Neural progenitor cell (in vitro differentiated cells): ENCODE measurements at places on chromosomes 6 and 20. TPM values are rescaled to one million over a fixed set of nuclear protein-coding genes. Genes with fewer than 3 reads are reported as not detected.

CPXM1 gene
- total RNA-seq: 76.3 and 169 TPM in 2 replicates

IL17A gene
- total RNA-seq: not detected in 2 replicates

C6orf58 gene
- not detected in 2 replicates for total RNA-seq

SYCP2 gene
- total RNA-seq: 0.06 and 0.88 TPM in 2 replicates

DNA sequence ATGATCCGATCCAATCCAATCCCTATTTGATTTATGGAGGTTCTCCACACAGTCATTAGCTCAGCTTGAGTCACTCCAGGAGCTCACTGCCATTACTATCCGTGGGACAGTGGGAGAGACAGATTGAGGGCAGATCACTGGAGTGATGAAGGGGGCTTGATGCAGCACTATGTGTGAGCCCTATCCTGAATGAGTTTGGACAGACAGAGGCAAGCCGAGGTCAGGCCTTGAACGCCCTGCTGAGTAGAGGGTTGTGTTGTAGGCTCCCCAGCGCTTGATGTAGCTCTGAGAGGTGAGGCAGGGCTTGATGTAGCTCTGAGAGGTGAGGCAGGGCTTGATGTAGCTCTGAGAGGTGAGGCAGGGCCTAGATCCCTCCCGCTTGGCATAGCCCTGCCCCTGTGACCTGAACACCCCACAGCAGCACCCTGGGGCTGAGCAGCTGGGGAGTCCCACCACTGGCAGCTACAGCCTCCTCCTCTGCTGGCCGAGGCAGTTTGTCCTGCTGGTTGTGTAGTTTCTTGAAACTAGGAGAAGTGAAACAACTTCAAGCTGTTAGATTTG lies 58.7 kb downstream of the ZFAND3 start:
- H3K27me3 ChIP-seq: no peaks in the 10 kb centered on the region
- DNase-seq: no peak
- no peak overlapping the region for H3K4me3 ChIP-seq
- H3K27ac ChIP-seq: no peak overlapping the region

- no peak overlapping the region for H3K4me3 ChIP-seq
- H3K27me3 ChIP-seq: no peaks in the 10 kb centered on the region
- no peaks in the 10 kb centered on the region for H3K36me3 ChIP-seq
- H3K4me1 ChIP-seq: no peaks in the 10 kb centered on the region
These were observed 12.8 kb upstream of the MANBAL start for GRCh38 chr20:37276494-37277252.

DNA sequence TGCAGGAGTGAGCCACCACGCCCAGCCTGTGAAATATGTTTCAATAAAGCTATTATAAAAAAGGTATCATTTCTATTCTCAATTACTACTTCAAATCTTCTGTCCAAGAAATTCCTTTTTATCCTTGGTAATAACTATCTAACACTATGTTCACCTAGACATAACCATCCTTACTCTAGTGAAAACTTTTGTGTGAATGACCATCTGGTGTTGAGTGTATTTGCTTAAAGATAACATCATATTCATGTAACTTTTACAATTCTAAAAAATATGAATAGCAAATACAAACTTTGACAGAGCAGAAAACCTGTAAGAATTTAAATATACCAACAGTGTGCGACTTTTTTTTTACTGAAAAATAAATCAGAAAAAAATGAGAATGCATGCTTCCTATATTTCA lies 96.9 kb downstream of the MAP3K5 start:
- no peak for DNase-seq
- H3K4me3 ChIP-seq: no peak overlapping the region
- H3K4me1 ChIP-seq: no peaks in the 10 kb centered on the region
- H3K36me3 ChIP-seq: no peaks in the 10 kb centered on the region

GRCh38 chr6:40194447-40195170 lies 260.3 kb upstream of the MOCS1 start:
- H3K4me3 ChIP-seq: no peak overlapping the region
- H3K27ac ChIP-seq: no peak overlapping the region
- H3K36me3 ChIP-seq: no peaks in the 10 kb centered on the region
- H3K27me3 ChIP-seq: no peaks in the 10 kb centered on the region
- H3K4me1 ChIP-seq: peaks cover 17% of the 10 kb centered on the region
- DNase-seq: no peak

- H3K27me3 ChIP-seq: peaks cover 7% of the 10 kb centered on the region
- no peaks in the 10 kb centered on the region for H3K4me1 ChIP-seq
- no peak overlapping the region for H3K27ac ChIP-seq
- no peaks in the 10 kb centered on the region for H3K36me3 ChIP-seq
- DNase-seq: no peak
These were observed 59.7 kb upstream of the PTPN1 start for GRCh38 chr20:50450493-50450826.

GRCh38 chr6:16002332-16003196 lies 126.3 kb upstream of the MYLIP start:
- no peak overlapping the region for H3K4me3 ChIP-seq
- H3K27ac ChIP-seq: no peak overlapping the region
- H3K27me3 ChIP-seq: no peaks in the 10 kb centered on the region
- peaks cover 9% of the 10 kb centered on the region for H3K4me1 ChIP-seq
- DNase-seq: no peak

GRCh38 chr6:87723170-87724078 lies 21.4 kb upstream of the AKIRIN2 start:
- no peaks in the 10 kb centered on the region for H3K27me3 ChIP-seq
- H3K27ac ChIP-seq: no peak overlapping the region
- no peaks in the 10 kb centered on the region for H3K36me3 ChIP-seq
